Nucleus accumbens (tissue), 56 donors: ENCODE measurements at places on chromosomes 5 and 9.

DNA sequence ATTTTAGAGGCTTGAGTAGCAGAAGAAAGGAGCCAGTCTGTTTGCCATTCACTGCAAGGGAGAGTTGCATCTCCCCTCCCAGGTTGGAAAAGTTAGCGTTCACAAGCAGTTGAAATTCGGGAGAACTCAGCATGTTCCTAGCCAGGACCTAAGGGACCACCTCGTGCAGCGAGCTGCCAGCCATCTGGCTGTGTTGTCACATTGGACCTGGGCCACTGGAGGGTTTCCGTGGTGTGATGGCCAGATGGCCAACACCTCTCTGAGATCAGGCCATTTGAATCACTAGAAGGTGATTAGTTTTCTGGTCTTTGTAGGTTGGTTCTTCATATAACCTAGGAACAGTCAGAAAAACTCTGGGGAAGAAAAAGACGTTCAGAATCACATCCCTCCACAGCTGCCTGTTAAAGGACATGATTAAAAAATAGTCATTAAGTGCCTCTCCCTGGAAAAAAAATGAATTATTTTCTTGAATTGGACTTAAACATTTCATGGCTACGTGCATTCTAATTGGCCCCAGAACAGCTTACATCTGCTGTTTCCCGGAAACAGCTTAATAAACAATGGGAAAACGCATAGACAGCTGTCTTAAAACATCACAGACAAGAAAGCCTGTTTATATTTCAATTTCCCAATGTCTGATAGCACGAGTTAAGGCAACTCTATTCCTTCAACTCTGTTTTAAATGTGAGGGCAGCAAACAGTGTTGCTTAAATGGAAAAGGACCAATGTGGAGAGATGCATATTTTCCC lies 303.9 kb downstream of the TENT4A start:
- DNase-seq, result no peak

DNA sequence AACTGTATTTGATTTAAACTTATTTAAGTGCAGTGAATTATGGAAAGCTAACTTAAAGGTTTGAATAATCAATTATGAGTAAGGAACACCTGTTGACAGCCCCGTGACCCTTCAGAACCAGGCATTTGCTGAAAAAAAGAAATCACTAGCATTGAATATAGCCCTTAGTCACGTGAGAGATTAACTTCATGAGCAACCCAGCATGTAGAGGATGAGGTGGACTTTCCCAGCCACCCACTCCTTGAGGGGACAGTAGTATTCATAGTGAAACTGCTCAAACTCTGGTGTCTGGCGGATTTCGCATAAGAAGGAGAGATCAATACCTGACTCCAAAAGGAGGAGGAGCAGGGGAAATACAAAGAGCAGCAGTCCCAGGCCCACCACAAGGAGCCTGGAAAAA lies 184.8 kb upstream of the RASEF start:
- DNase-seq, result no peak

DNA sequence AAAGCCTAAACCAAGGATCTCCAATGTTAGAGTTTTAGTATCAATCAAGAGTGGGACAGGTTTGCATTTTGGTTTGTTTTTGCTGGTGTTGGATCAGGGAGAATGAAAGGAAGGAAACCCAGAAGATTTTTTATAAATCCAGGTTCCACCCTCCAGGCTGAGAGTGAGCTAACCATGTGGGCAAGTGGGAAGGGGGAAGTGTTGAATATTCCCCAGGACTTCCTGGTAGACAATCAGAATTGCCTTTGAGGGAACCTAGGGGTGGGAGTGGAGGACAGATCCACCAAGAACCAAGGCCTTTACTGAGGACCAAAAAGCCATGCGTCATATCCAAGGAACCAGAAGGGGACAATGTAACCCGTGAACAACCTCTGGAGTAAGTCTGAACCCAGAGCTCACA lies 33.5 kb upstream of the PIK3R1 start:
- DNase-seq, result no peak

DNA sequence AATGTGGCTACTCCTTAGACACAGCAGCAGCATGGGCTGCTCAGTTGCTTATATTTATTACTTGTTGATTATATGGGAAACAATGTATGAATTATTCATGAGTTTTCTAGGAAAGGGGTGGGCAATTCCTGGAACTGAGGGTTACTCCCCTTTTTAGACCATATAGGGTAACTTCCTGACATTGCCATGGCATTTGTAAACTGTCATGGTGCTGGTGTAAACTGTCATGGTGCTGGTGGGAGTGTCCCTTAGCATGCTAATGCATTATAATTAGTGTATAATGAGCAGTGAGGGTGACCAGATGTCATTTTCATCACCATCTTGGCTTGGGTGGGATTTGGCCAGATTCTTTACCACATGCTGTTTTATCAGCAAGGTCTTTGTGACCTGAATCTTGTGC lies 734.6 kb upstream of the PTPRD start:
- no peak for DNase-seq

GRCh38 chr9:136220017-136220729 lies 15.2 kb upstream of the LHX3 start:
- no peak for DNase-seq

DNA sequence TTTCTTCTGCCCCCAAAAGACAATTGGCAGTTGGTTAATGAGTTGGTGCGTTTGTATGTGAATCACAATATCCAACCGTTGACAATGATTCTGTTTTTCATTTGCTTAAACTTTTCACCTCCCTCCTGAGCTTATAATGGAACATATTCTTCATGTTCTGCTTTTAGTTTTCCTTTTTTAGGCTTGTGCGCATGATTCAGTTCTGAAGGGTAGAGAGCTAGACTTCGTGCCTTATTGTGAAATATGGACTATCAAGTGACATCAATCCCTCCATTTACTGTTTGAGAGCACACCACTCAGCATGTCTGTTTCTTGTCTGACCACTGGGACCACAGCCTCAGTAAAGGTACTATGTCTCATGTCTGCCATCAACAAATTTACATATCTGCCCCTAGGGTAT lies 30.5 kb upstream of the LPAR1 start:
- DNase-seq, result no peak

- DNase-seq, result no peak
Observed at GRCh38 chr9:73216100-73216499, 64.4 kb downstream of the ANXA1 start.

DNA sequence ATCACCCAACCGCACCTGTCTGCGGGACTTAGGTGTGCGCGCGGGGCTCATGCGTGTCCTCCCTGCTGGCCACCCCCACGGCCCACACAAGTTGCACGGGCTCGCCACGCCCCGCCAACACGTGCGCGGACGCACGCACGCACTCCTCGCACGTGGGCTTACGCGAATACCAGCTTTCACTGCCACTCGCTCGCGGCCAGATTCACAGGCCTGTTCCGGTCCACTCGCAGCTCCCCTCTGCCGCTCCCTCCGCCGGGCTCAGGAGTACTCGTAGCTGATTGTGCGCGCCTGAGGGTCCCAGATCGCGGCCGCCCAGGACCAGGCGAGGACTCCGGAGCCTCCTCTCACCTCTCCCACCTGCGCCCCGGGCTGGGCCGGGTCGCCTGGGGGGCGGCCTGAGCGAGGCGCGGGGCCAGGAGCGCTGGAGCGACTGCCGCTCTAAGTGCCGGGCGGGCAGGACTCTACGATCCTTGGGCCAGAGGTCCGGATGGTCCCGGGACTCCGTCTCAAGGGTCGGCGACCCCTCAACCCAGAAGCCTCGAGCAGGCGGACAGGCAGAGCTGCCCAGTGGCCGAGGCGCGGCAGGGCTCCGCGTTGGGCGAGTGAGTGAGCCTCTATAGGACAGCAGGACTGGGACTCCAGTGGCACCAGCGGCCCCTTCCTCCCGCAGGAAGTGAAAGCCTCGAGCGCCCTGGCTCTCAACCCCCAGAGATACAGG lies 3.4 kb downstream of the PCDHGC5 start:
- DNase-seq, result no peak

DNA sequence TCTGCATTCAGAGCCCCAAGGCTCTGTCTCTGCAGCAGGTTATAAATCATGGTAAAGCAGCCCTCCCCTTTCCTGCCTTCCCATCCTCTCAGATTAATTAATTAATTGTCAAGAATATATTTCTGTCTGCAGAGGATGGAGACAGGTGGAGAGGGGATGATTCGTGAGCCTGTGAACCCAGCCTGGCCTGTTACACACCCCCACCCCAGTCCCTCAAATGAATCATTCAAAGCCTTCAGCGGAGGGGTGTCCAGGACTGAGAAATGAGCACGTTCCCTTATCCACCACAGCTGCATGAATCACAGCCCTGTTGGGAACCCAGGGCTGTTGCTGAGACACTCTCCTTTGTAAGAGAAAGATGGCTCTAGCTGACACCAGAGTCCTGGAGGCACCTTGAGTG lies 56.0 kb downstream of the NIPAL4 start:
- DNase-seq, result no peak

- DNase-seq, result no peak
Observed at GRCh38 chr5:150502847-150503246, 5.1 kb upstream of the NDST1 start.

DNA sequence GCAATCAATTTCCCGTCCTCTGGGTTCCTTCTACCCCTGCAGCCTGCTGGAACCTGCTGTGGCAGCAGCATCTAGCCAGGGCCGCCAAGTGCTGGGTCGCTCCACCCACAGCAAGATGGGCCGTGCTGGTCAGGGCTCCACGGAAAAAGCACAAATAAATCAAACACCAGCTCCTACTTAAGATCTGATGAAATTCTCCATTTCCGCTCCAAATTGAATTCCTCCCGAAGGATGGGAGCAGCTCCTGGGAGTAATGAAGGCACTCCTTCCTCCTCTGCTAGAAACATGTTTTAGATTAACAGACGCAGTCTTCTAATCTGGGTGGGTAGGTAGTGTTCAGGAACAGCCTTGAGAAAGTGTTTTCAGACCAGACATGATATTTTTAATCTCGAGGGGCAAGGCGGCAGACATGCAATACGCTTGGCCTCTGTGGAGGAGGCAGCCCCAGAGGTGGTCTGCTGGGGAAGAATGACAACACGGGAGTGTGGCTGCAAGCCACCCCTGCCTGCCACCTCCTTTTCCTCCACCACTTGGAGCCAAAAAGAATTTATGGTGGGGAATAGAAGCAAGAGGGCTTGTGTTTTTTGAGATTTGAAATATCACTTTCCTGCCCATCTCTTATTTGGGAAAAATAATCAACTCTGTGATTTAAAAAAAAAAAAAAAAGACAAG lies 194.1 kb downstream of the AOPEP start:
- DNase-seq, result no peak

- no peak for DNase-seq
Observed at GRCh38 chr9:110276781-110277180, 20.5 kb upstream of the TXN start.

- DNase-seq, result no peak
Observed at GRCh38 chr9:23850690-23851629, 24.9 kb upstream of the ELAVL2 start.

DNA sequence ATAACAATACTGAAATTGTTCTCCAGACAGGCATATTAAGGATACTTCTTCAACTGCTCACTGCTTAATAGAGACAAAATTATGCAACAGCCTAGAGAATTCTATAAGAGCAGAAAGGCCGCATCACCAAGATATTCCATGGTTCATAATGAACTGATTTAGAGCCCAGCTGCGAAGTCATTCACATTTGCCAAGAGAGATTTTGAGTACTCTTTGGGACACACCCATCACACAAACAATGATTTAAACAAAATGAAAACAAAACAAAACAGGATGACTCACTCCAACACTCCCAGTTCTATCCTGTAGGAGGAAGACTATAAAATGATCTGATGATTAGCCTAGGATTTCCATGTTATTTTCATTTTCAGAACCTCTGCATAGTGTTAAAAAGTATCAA lies 145.7 kb upstream of the GNA14 start:
- DNase-seq, result no peak

GRCh38 chr5:9313751-9314150 lies 232.1 kb downstream of the SEMA5A start:
- no peak for DNase-seq

- DNase-seq, result no peak
Observed at GRCh38 chr9:73182928-73183327, 31.3 kb downstream of the ANXA1 start.

DNA sequence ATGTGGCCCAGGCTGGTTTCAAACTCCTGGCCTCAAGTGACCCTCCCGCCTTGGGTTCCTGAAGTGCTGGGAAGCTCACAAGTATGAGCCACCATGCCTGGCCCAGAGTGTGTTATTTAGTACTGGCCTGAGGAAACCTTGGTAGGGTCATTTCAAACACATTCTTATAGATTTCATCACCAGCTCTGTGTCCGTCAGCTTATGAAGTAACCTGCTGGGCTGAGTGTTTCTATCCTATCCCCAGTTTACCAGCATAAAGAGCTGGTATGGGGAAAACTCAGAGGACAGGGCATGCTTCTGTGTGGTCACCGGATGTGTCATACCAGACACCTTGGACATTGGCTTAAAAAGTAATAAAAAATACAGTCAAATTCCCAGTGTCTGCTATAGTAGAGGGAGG lies 45.3 kb downstream of the PTPN3 start:
- no peak for DNase-seq

DNA sequence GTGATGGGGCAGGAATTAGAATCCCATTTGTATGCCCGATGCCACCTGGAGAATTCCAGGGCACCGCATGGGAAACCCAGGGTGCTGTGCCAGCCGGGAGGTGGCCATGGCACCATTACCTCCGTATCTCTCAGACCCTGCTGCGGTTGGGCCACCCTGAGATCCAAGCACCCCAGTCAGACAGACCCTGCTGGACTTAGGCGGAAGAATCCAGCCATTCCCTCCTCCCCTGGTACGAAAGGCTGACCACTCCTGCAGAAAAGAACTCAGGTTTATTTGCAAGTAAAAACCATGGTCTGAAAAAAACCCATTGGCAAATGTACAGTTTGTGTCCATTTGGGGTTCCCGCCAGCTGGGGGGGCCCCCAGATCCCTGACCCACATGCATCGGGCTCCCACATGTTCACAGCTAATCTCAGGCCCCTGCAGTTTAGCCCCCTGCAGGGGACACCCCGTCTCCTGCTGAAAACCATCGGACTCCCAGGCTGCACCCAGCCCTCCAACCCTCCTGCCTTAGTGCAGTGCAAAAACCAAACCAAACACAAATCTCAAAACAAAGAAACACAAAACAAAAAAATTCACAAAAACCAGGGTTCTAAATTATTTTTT lies 23.6 kb upstream of the SARDH start:
- no peak for DNase-seq

- DNase-seq, result no peak
Observed at GRCh38 chr5:10199692-10200091, 50.0 kb downstream of the ATPSCKMT start.

DNA sequence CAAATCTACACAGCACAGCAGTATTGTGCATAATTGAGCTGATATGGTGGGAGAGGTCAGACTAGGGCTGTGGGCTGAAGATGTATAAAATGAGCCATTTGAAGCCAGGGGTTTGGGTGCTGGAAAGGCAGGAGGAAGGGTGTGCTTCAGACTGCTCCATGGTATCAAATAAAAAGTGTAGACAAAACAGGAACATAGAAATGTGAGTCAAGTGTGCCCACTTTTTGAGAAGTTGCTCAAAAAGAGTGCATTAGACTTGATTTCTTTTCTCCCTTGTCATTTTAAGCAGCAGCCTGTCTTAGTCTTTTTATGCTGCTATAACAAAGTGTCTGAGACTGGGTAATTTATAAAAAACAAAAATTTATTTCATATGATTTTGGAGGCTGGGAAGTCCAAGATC lies 55.8 kb upstream of the ZFAND5 start:
- DNase-seq, result no peak
